ENCODE measurements at places on chromosomes 1 and 21.

DNA sequence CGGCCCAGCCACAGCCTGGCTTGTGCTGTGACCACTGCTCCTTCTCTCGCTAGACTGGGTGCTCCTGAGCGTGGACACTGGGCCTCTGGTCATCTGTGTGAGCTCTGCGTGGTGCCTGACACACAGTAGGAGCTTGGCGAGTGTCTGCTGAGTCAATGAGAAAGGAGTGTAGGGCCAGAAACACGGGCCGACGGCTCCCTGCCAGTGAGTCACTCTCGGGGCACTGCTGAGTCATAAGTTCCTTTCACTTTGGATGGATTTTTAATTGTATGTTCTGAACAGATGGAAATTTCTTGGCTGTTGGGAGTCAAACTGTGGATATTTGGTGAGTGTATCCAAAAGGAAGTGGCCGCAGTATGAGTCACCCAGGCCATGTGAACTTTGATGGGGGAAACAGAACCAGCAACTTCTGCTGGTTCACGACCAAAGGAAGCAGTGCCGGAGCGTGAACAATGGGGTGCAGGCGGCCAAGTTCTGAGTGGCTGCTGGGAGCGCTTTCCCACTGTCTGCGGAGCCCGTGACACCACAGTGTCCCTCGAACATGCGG, 41.0 kb upstream of the COL18A1 start:
- peak; percentile 65 for DNase-seq

DNA sequence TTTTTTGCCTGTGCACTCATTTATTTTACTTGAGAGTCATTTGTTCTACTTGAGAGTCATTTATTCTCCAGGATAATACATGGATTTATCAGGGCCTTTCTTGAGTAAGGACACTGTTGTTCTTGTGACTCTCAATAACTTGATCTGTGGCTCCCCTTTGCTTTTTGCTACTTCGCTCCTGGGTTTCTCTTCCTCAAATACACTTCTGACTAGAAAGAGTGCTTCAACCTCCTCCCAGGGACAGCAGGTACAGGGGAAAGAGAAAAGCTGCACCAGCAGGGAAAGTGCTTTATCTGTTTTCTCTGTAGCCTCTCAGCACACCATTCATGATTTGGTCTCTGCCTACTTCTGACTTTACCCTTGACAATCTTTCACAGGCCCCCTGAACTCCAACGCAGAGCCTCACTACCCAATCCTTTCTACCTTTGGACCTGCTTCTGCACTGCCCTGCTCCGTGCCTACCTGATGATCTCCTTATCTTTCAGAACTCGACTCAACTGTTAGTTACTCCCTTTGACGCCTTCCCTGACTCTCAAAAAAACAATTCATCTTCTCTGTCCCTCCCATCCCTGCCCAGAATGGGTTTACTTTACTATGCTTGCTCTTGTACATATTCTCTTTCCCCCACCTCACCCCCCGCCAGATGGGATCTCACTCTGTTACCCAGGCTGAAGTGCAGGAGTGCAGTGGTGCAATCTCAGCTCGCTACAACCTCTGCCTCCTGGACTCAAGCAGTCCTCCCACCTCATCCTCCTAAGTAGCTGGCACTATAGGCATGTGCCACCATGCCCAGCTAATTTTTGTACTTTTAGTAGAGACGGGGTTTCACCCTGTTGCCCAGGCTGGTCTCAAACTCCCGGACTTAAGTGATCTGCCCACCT, 15.6 kb upstream of the PIGM start:
- no peak for DNase-seq

- DNase-seq, result no peak
Measured at GRCh38 chr1:47555306-47555705, 117.5 kb downstream of the FOXD2 start.

GRCh38 chr1:221783437-221783836, 41.5 kb upstream of the DUSP10 start:
- peak; percentile 38 for DNase-seq

GRCh38 chr1:85300140-85300539, 23.7 kb upstream of the BCL10 start:
- no peak for DNase-seq

DNA sequence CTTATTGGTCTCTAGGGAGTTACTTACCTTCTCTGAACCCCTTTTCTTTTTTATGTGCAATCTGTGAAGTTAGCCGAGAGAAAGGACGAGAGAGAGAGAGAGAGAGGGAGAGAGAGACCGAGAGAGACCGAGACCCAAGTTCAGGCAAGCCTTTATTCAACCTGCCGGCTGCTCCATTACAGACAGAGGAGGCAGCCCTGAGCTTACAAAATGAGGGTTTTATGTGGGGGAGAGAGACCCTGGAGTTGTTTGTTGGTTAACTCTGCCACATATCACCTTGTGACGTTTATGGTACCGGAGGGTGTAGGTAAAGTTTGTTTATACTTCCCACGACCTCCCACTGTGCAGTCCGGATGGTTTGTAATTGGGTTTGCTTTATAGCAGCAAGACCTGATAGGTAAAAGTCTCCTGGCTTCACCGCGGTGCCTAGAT, 1.5 kb upstream of the MCOLN3 start:
- no peak for DNase-seq
